ENCODE measurements at places on chromosomes 16 and 17.

DNA sequence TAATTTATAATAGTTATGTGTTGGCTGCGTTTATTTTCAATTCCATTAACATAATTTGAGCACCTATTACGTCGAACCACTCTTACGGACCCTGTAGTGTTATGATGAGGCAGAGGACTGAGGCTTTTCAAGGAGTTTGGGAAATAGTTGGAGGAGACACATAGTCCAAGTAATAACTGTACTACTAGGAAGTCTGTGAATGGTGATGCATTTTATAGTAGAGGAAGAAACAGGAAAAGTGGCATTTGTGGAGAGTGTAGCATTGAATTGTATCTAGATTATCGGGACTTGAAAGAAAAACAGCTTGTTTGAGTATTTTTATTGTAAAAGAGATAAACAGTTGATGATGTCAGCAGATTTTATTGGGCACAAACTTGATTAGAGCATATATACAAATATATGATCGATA lies 1.7 kb downstream of the NFATC3 start:
- no peak for DNase-seq

DNA sequence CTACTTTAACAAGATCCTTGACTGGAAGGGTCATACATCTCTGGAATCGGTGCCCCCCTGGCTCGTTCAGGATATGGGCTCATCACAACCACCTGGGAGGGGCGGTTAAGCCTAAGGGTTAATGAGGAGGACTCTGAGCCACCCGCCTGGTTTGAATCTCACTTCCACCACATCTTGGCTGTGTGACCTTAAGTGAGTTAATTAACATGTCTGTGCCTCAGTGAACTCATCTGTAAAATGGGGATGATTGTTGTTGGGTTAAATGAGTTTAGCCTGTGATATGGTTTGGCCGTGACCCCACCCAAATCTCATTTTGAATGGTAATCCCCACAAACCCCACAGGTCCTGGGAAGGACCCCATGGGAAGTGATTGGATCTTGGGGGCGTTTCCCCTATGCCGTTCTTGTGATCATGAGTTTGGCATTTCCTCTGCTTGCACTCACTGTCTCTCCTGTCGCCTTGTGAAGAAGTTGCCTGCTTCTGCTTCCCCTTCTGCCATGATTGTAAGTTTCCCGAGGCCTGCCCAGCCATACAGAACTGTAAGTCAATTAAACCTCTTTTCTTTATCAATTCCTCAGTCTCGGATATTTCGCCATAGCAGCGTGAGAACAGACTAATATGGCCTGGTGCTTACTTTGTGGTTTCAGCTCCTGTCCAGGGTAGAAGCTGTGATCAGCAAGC lies 214.0 kb upstream of the CIBAR2 start:
- DNase-seq, result no peak

DNA sequence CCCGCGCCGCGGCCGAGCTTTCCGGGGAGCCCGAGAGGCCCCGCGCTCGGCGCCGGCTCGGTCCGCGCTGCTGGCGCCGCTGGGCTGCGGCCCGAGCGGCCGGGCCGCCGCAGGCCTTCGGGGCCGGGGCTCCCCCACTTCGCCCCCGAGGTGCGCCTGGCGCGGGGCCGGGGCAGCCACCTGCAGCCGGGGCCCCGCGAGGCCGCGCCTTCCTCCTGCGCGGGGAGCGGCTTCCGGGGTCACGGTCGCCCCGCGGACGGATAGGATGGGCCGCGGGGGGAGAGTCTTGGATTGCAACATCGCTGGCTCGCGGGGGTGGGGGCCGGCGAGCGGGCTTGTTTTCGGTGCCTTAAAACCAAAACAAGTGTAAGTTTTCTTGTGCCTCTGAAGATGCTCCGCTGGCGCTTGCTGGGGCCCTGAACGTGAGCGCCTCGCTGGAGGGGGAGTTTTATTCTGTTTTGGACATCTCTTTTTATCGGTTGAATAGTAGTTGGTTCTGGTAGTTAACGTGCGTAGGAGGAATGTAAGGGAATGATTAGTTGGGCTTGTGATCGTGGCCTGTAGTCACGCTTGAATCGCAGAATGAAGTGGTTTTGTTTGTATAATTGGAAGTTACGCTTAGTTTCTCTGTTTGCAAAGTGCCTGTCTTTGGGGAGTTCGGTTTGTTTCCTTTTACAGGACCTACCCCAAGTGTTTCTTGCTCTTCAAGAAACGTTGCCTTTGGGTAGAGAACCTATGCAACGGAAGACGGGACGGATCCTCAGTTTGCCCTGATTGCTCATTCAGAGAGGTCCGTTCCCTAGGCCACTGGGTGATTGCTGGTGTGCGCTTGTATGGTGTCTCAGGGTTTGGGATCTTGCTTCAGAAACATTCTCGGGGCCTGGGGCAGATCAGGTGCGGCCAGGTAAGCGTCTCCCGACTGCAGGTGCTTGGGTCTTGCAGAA lies 724 bp downstream of the UBE2I start:
- DNase-seq, result peak; percentile 41

DNA sequence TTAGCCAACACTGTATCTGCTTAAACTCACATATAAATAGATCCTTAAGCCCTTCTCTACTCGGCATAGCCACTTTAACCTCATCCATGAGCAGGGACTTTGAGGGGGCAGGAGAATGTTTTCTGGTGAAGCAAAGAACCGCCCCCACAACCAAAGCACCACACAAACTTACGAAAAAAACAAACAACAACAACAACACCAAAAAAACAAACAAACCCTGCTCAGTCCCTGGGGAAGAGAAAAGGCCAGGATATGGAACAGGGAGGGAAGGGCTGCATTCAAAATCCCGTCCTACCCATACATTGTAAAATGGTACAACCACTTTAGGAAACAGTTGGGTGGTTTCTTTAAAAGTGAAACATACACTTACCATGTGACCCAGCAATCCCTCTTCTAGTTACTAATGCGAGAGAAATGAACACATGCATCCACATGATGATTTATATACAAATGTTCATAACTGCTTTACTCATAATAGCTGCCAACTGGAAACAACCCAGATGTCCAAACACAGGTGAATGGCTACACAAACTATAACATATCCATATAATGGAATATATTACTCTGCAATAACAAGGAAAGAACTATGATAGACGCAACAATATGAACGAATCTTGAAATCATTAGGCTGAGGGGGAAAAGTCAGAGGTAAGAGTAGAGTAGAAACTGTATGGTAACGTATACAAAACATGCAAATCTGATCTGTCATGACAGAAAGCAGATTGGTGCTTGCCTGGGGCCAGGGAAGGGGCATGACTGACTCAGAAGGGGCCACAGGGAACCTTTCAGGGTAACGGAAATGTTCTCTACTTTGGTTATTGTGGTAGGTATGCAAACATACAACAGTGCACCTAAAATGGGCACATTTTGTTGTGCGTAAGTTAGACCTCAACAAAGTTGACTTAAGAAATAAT lies 37.7 kb upstream of the TOB1 start:
- DNase-seq, result peak; percentile 60

DNA sequence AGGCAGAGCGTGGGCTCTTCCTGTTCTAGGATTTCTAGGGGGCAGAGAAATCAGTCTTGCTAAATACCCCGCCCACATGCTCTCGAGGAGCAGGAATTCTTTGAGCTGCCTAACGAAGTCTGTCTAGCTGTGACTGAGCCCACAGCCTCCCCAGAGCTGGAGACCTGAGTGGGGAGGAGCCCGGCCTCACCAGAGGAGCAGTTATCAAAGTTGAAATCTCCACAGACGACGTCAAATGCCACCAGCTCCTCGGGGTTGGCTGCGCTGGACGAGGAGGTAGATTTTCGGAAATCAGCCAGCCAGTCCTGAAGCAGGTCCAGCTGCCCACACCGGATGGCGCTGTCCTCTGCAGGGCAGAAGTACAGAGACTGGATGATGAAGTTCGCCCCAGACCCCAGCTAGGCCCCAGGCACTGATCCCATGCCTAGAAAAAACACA lies 53.8 kb downstream of the PRMT7 start:
- DNase-seq, result no peak

- DNase-seq, result no peak
Measured at GRCh38 chr17:77274096-77274845, 133.5 kb downstream of the SEC14L1 start.

DNA sequence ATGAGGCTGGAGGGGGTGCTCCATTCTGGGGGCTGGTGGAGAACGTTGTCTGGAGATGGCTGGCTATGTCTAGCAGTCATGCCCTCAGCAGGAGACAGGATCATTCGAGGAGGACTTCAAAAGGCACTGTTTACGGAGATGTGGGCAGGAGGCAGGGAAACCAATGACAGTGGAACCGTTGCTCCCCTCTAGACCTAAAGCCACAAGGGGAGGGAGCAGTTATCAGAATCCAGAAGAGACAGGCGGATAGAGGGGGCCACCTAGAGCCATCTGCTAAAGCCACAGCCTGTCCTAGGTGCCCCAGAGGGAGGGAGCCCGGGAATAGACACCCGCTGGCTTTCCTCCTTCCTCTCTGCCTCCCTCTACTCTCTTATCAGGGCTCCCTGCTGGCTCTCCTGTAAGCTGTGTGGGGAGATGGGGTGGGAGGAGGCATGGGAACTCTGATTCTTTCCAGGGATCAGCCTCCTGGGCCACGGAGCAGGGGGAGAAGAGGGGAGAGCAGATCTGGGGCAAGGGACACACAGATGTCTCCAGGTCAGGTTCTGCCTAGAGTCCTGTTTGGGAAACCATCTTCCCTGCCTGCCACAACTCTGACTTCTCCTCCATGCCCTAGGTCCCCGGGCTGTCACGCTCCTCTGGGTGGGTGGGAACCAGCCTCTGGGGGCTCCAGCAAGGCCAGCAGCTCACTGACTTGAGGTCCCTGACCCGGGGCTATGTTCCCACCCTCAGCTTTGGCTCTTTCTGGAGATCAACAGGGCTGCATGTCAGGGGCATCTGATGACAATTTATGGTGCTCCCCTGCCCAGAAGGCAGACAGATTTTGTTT lies 42.3 kb downstream of the IRX3 start:
- DNase-seq, result no peak

DNA sequence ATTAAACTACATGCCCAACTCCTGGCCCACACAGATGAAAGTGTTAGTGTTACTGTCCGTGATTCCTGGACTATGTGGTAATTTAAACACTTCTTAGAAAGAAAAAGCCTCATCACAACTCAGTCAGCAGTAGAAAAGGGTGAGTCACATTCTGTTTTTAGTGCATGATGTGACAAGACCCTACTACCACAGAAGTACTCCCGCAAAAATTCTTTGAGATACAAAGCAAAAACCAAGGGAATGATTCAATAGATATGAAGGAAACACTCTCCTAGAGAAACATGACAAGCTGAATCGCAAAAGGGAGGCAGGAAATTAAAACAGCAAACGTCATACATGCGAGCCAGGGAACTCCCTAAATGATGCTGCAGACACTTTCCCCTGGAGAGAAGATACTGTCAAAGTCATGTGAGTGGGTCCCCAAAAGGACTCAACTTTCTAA lies 14.4 kb downstream of the SNN start:
- no peak for DNase-seq

- no peak for DNase-seq
Measured at GRCh38 chr17:14318918-14319205, 18.0 kb downstream of the HS3ST3B1 start.

DNA sequence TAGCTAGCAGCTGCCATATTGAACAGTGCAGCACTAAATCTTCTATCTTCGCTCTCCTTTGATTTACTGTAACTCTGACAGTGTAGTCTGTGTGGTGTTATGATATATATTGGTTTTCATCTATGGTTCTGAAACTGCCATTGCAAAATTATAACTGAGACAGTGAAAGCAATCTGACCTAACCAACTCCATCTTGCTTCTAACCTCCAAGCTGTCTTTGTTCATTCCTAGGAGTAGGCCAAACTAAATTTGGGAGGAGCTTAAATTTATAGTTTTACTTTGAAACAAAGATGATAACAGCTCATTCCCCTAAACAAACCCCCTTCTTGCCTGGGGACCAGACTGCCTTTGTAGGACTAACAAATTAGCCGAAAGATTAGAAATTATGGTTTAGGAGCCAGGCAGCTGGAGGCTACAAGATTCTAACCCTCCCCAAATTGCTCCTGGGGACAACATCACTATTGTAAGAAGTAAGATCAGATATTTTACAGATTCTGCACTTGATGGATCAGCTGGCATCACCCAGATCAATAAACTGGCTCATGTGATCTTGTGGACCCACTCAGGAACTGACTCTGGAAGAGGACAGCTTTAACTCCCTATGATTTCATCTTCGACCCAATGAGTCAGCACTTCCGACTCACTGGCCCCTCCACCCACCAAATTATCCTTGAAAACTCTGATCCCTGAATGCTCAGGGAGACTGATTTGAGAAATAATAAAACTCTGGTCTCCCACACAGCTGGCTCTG lies 47.0 kb upstream of the FBXO47 start:
- no peak for DNase-seq

GRCh38 chr17:62720126-62720850 lies 87.8 kb downstream of the MARCHF10 start:
- DNase-seq, result no peak

- no peak for DNase-seq
Measured at GRCh38 chr16:71424626-71425025, 17.2 kb downstream of the TLE7 start.

DNA sequence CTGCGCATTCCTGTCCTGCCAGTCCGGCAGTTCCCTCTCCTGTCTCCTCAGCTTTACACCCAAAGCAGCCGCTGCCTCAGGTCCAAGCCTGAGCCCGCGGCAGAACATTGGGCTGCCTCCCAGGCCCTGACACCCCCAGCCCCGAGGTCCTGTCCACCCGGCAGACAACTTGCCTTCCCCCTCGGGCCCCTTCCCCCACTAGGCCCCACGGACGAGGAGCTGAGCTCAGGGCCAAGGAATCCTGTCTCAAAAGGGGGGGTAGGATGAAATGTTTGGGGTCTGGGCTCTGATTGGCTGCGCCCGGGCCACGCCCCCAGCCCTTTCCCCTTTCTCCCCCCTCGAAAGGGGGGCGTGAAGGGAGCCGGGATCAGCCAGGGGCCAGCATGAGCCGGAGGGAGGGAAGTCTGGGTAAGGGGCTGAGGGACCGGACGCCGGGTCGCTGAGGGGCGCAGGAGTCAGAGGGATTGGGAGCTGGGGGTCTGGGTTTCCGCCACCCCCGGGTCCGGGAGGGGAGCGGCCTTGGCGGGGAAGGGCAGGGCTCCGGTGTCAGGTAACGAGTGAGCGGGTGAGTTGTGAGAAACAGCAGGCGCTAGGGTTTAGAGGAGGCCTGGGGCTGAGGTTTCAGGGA lies at the start of gene CTF1:
TSS of gene CTF1 (plus strand) at position 354 of the 628 bp plus-strand sequence. CDS start at position 384, 30 bp downstream.
- DNase-seq, result no peak

GRCh38 chr17:65763786-65764185 lies 202.3 kb upstream of the AXIN2 start:
- DNase-seq, result no peak

- no peak for DNase-seq
Measured at GRCh38 chr17:43713494-43714162, 45.0 kb downstream of the SOST start.

GRCh38 chr16:25052151-25052511 lies 37.0 kb upstream of the ARHGAP17 start:
- DNase-seq, result no peak
